ENCODE measurements at places on chromosomes 2 and 18.

- no peak for DNase-seq
Observed at GRCh38 chr2:71791501-71792135, 338.3 kb downstream of the DYSF start.

GRCh38 chr2:240183875-240184590 is 43.6 kb upstream of the OTOS start:
- DNase-seq: no peak

- no peak for DNase-seq
Observed at GRCh38 chr2:112644155-112644932, 1.4 kb upstream of the SLC20A1 start.

DNA sequence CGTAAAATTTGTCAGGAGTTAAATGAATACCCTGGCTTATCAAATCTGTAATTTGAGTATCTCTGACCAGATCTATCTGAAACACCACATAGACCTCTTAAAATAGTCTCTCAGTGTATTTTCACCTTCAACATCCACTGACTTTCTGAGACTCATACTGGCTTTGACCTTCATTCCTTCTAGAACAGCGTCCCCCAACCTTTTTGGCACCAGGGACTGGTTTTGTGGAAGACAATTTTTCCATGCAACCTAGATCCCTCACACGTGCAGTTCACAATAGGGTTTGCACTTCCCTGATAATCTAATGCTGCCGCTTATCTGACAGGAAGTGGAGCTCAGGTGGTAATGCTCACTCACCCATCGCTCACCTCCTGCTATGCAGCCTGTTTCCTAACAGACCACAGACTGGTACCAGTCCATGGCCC is 3.2 kb downstream of the NBAS start:
- no peak for DNase-seq

GRCh38 chr2:231688719-231689118 is 19.6 kb upstream of the PTMA start:
- DNase-seq: no peak

GRCh38 chr2:21289551-21289950 is 165.8 kb downstream of the TDRD15 start:
- no peak for DNase-seq

GRCh38 chr18:3119401-3120341 is 100.1 kb downstream of the MYOM1 start:
- no peak for DNase-seq

- DNase-seq: no peak
Observed at GRCh38 chr18:35969676-35970075, 2.8 kb upstream of the RMP24 start.

DNA sequence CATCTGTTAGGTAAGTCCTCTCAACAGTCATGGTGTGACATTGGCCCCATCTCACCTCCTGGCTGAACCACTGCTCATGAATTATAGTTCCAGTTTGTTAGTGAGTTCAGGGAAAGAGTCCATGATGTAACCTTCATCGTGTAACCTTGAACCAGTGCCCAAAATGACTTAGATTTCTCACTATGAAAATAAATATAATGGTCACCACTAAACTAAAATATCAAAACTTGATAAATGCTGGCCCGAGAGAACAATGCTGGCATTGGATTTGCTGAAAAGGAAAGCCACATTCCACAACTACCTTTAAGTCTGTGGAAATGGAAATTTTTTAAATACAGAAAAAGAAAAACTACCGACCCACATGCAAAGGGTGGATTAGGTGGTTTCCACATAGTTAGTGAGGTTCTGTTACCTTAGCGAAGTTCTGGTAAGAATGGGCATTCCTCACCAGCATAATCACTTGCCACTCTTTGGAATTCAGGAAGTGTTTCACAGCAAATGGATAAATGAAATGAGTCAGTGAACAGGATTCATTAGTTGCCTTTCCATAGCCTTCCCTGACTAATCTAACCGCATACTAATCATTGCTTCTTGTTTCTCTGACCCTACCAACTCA is 133.9 kb upstream of the CTAGE1 start:
- no peak for DNase-seq

Measured in NCI-H1105 (cell line).